ENCODE measurements at places on chromosomes 1 and 21. TPM values are rescaled to one million over a fixed set of nuclear protein-coding genes. Genes with fewer than 3 reads are reported as not detected.

Gene SPRR4
- total RNA-seq, result not detected

Gene PLA2G2D
- total RNA-seq, result not detected

Gene CLDN14
- not detected for total RNA-seq

Gene RXRG
- 0.19 TPM for total RNA-seq

Gene TNFRSF1B
- 201 TPM for total RNA-seq

Gene PYHIN1
- total RNA-seq, result 13.1 TPM

Gene SLC45A3
- 0.56 TPM for total RNA-seq
